ENCODE measurements at places on chromosomes 3 and 15. TPM values are rescaled to one million over a fixed set of nuclear protein-coding genes. Genes with fewer than 3 reads are reported as not detected.

GRCh38 chr3:2148561-2149340 is 50.1 kb downstream of the CNTN4 start:
- DNase-seq: no peak

DNA sequence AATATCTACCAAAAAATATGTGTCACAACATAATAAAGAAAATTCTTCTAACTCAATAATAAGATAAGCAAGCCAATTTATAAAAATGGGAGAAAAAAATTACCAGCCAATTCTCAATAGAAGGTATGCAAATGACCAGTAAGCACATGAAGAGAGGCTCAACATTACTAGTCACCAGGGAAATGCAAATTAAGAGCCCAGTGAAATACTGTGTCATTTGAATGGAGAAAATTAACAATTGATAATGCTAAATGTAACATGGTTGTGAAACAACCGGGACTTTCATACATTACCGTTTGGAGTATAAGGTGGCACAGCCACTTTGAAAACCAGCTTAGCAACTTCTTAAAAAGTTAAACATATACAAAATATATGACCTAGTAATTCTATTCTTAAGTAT is 460.7 kb downstream of the IGSF11 start:
- DNase-seq: no peak

Gene C3orf22
- total RNA-seq: not detected

DNA sequence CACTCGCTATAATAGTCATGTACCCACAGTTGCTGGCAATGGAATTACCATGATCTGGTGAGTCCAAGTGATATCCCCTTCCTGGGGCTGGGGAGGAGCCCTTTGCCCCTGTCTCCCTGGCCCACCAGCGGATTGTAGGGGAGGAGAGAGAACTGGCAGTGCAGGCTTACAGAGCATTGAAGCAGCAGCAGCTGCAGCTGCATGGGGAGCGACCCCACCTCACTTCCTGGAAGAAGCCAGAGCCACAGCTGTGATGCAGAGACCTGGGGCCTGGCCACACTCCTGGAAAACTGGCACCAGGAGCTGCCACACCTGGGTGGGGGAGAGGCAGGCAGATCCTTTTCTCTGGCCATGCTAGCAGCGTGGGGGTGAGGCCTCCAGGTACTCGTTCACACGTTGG is 300.1 kb upstream of the PROK2 start:
- no peak for DNase-seq

GRCh38 chr15:39511000-39511915 is 69.6 kb upstream of the THBS1 start:
- no peak for DNase-seq

Gene CCR9
- not detected for total RNA-seq

- DNase-seq: no peak
Observed at GRCh38 chr3:156535162-156535627, 19.7 kb downstream of the SSR3 start.

All from omental fat pad (tissue), 4 donors.